Uterus (tissue), 4 donors: ENCODE measurements at places on chromosomes 3 and 15. TPM values are rescaled to one million over a fixed set of nuclear protein-coding genes. Genes with fewer than 3 reads are reported as not detected.

GRCh38 chr3:168624195-168624594, 528.5 kb upstream of the GOLIM4 start:
- H3K27ac ChIP-seq = no peak overlapping the region
- H3K36me3 ChIP-seq = no peaks in the 10 kb centered on the region
- no peaks in the 10 kb centered on the region for H3K27me3 ChIP-seq
- H3K4me1 ChIP-seq = no peaks in the 10 kb centered on the region
- H3K4me3 ChIP-seq = no peak overlapping the region
- DNase-seq = no peak

DNA sequence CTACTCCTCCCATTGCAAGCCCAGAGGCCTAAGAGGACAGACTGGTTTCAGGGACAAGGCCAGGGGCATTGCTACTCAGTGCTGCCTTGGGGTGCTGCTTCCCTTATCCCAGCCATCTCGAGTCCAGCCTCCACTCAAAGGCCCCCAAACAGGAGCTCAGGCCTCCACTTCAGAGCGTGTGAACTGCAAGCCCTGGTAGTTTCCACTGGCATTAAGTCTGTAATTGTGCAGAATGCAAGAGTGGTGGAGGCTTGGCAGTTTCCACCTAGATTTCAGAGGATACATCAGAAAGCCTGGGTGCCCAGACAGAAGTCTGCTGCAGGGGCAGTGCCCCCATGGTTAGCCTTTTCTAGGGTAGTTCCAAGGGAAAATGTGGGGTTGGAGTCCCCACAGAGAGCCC, 192.8 kb upstream of the ST8SIA2 start:
- no peak for DNase-seq
- no peaks in the 10 kb centered on the region for H3K27me3 ChIP-seq
- no peak overlapping the region for H3K4me3 ChIP-seq
- H3K36me3 ChIP-seq = no peaks in the 10 kb centered on the region
- no peak overlapping the region for H3K27ac ChIP-seq

Gene ZMYND10
- total RNA-seq = 1.8 TPM

DNA sequence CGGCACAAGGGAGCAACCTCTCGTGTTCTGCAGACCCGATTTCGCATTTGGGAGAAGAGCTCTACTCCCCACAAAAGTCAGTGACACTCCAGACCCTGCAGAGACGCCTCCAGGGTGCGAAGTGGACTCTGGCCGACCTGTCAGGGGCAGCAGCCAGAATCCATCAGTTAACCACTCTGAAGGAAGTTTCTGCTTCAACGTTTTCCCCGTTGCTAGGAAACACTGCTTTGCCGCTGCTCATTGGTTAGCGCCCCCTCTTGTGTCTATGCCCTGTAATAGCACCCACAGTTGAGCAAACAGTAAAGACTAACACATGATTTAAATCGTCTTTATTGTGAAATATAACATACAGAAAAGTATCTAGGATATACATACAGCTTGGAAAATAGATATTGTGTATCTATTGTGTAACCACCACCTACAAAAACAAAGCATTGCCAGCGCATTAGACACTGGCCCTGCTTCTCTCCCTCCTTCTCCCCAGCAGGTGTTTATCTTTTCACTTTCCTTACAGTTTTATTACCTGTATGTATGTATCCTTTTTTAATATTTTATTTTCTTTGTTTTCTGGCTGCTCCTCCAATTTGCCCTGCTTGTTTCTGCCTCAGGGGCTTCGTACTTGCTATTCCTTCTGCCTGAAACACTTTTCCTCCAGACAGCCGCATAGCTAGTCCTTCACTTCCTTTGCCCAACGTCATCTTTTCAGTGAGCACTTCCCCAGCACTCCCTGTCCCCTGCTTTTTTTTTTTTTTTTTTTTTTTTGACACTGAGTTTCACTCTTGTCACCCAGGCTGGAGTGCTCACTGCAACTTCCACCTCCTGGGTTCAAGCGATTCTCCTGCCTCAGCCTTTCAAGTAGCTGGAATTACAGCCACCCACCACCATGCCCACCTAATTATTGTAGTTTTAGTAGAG, 38.8 kb downstream of the TMEM40 start:
- H3K4me1 ChIP-seq = no peaks in the 10 kb centered on the region
- no peaks in the 10 kb centered on the region for H3K27me3 ChIP-seq
- H3K36me3 ChIP-seq = no peaks in the 10 kb centered on the region
- no peak overlapping the region for H3K4me3 ChIP-seq
- no peak overlapping the region for H3K27ac ChIP-seq
- DNase-seq = peak; percentile 76

Gene ERICH6
- total RNA-seq = not detected

Gene GABRR3
- total RNA-seq = not detected

Gene BCL2A1
- total RNA-seq = not detected

GRCh38 chr15:74839526-74840395, 3.2 kb downstream of the ULK3 start:
- no peak overlapping the region for H3K27ac ChIP-seq
- no peaks in the 10 kb centered on the region for H3K27me3 ChIP-seq
- no peak overlapping the region for H3K4me3 ChIP-seq
- DNase-seq = no peak
- H3K36me3 ChIP-seq = no peaks in the 10 kb centered on the region
- H3K4me1 ChIP-seq = peaks cover 17% of the 10 kb centered on the region

Gene MCCC1
- total RNA-seq = 20.5 TPM

DNA sequence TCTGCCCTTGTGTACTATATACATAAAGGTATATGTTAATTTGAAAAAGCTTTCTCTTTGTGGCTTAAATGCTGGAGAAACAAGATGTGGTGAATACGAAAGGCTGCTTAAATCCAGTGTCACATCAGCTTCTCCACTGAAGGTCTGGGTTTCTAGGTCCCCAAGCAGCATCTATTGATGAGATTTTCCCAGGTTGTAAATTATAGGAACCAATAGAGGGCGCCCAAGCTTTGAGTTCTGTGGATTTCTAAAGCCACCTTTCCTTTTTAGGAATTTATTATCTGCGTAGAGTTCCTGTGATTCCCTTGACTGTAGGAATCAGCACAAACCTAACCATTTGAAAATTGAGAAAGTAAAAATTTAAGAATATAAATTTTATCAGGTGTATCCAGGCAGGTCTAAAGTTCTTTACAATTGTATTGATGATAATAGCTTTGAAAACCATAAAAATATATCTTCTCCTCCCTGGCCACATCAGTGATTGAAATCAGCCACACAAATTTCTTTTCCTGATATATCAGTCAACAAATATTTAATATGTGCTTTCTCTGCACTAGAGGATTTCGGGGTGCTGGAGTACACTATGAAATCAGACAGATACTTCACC, 88.3 kb upstream of the ADAMTSL3 start:
- no peak overlapping the region for H3K4me3 ChIP-seq
- no peaks in the 10 kb centered on the region for H3K4me1 ChIP-seq
- H3K27me3 ChIP-seq = no peaks in the 10 kb centered on the region
- H3K36me3 ChIP-seq = no peaks in the 10 kb centered on the region

DNA sequence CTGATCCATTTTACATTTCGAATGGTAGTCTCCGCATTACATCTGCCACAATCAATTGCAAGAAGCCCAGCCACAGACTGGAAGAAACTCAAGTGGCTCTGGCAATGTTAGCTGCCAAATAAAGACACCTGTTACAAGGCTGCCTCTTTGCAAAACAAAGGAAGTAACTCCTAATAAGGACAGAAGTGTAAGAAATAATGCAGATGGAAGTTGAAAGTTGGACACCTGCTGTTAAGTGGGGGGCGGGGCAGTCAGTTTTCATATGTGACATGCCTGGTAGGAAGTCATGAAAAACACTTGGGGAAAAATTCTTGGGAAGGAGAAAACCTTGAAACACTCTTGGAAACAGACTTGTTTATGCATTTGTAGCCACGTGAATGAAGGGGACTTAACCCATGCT, 54.1 kb upstream of the ATP2C1 start:
- no peaks in the 10 kb centered on the region for H3K27me3 ChIP-seq
- no peak for DNase-seq
- no peak overlapping the region for H3K4me3 ChIP-seq
- H3K4me1 ChIP-seq = no peaks in the 10 kb centered on the region

Gene LYZL4
- not detected for total RNA-seq

Gene TEX9
- 33.4 TPM for total RNA-seq
